G401 (cell line): ENCODE measurements at places on chromosomes 11 and 22. TPM values are rescaled to one million over a fixed set of nuclear protein-coding genes. Genes with fewer than 3 reads are reported as not detected.

Gene LRRC4C
- total RNA-seq: not detected in 2 replicates

Gene PDGFD
- total RNA-seq: 5.7 and 8.8 TPM in 2 replicates

Gene FOLH1
- total RNA-seq: not detected in 2 replicates

Gene RIMBP3C
- total RNA-seq: 0.47 and 0.49 TPM in 2 replicates

Gene AMPD3
- total RNA-seq: 0.54 and 1.8 TPM in 2 replicates

Gene HBD
- not detected in 2 replicates for total RNA-seq

GRCh38 chr11:19890308-19890707, 177.7 kb downstream of the NAV2 start:
- DNase-seq: no peak

DNA sequence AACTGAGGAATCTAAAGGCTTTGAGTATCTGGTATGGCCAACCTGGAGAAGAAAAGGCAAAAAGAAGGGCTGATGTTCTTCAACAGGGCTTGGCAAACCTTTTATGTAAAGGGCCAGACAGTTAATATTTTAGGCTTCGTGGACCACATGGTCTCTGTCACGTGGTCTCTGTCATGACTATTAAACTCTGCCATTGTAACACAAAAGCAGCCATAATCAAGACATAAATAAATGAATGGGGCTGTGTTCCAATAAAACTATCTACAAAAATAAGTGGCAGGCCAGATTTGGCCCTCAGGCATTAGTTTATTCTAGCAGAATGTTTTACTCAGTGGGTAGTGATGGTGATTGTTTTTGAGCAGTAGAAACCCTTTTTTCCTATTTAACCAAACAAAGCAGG, 483 bp upstream of the ACCSL start:
- DNase-seq: no peak

GRCh38 chr11:134640971-134641968, 229.2 kb upstream of the B3GAT1 start:
- DNase-seq: no peak
